ENCODE measurements at places on chromosomes 1 and 21.

DNA sequence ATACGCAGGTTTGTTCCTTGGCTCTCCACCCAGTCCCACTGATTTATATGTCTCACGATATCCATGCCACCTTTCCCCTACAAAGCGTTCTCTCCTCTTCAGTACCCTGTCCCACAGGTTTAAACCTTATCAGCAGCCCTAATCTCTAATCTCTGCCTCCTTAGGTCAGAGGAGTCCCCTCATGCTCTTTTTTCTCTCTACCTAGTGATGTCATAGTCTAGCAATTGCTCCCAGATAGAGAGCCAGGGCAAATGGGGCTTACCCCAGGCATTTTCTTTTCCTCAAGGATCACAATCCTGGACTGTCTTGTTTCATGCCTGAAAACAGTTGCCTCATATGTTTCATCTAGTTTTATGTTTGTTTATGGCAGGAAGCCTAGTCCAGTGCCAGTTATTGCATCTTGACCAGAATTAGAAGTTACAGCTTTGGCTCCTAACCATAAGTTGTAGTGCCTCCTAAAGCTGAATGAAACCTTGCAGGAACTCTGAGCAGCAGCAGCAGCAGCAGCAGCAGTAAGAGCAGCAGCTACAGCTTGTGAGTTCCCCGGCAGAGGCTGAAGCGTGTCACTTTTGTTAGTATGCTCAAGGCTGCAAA lies 26.7 kb upstream of the TP53BP2 start:
- no peak for DNase-seq

DNA sequence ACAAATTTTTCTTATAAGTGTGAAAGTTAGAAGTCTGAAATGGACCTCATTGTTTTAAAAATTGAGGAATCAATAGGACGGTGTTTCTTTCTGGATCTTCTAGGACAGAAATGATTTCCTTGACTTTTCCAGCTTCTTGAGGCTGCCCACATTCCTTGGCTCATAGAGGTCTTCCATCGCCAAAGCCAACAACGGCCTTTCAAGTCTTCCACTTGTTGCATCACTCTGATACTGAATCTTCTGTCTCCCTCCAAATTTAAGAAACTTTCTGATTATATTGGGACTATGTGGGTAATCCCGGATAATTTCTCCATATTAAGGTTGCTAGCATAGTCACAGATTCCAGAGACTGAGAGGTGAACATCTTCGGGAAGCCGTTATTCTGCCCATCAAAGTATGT lies 595.4 kb upstream of the ADAMTS5 start:
- no peak for DNase-seq

GRCh38 chr1:3485016-3485415 lies 30.6 kb downstream of the ARHGEF16 start:
- DNase-seq: no peak

GRCh38 chr1:16677552-16678431 lies 11.0 kb upstream of the RNU1-3 start:
- peak; percentile 83 for DNase-seq

DNA sequence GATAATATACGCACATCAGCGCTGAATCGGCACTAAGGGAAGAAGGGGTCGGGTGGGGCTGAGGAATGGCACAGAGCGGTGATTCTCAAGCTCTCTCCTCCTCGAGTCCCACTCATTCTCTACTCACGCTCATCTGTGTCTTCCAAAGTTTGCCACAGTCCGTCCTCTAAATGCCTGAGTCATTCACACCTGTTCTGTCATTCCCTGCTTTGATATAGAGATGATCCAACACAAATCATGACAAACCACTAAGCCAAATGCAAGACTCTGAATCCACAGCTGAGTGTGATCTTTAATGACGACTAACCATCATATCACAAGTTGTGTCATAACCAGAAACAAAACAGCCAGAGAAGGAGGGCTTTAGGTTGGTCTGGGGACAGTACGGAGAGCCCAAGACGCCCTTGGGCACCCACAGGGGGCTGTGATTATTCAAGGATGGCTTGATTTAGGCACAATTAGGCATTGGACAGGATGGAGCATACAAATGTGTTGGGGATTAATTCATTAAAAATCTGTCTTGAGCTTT lies 501.5 kb downstream of the KIF26B start:
- DNase-seq: peak; percentile 4

DNA sequence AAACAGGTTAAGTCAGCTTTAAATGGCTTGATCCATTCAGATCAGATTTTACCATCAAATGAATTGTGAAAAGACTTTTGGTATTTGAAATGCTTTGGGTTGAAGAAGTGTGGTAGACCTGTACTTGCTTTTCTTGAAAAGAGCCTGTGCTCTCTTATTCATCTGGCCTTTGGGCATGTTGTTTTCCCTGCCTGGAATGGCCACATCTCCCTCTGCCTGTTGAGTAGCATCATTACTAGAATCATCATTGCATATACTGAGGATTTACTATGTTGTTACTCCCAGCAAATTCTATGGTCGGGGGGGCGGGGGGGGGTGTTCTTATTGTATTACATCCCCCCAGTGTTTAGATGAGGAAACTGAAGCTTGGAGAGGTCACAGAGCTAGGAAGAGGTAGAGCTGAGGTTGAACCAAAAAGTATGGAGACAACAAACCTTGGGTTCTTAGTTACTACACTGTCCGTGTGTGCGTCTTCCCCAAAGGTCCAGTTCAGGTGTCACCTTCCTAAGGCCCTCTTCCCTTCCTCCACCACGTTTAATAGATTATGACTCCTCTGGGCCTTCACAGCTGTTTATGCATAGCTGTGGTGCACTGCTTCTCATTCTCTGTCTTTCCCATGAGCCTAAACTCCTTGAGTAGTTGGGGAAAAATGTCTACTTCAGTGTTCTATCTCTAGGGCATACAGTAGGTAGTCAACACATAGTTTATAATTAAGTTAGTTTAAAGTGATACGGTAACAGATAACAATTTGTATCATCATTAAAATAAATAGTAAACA lies 246.4 kb upstream of the HOOK1 start:
- no peak for DNase-seq

GRCh38 chr1:161197560-161198193 lies 1.2 kb downstream of the ADAMTS4 start:
- no peak for DNase-seq

GRCh38 chr1:153302308-153302707 lies 10.4 kb downstream of the PGLYRP3 start:
- DNase-seq: no peak

GRCh38 chr1:205711105-205712048 lies 31.1 kb upstream of the SLC45A3 start:
- DNase-seq: peak; percentile 84

DNA sequence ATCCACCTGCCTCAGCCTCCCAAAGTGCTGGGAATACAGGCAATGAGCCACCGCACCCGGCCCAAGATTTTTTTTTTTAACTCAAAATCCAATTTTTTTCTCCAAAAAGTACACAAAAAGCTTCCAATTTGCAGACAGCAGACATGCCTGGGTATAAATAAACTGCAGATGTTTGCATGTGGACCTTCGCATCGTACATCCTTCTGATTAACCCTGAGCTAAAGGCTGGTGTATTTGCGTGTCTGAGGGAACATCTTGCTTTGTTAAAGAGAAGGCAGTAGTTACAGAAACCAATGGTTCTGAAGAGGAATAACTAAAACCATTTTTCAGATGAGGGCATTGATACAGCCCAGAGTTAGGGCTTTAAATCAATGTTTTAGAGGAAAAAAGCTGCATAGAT lies 12.7 kb downstream of the BCAR3 start:
- DNase-seq: no peak

GRCh38 chr1:17372955-17373354 lies 959 bp downstream of the PADI6 start:
- DNase-seq: no peak

GRCh38 chr1:34353409-34353808 lies 176.7 kb downstream of the C1orf94 start:
- DNase-seq: no peak

GRCh38 chr1:1101503-1101902 lies 14.4 kb downstream of the C1orf159 start:
- DNase-seq: no peak

GRCh38 chr1:87299661-87300060 lies 29.0 kb upstream of the LMO4 start:
- DNase-seq: no peak

GRCh38 chr1:34292472-34292871 lies 115.8 kb downstream of the C1orf94 start:
- DNase-seq: no peak

- DNase-seq: no peak
Measured at GRCh38 chr1:23742670-23743286, 493 bp upstream of the ELOA start.

DNA sequence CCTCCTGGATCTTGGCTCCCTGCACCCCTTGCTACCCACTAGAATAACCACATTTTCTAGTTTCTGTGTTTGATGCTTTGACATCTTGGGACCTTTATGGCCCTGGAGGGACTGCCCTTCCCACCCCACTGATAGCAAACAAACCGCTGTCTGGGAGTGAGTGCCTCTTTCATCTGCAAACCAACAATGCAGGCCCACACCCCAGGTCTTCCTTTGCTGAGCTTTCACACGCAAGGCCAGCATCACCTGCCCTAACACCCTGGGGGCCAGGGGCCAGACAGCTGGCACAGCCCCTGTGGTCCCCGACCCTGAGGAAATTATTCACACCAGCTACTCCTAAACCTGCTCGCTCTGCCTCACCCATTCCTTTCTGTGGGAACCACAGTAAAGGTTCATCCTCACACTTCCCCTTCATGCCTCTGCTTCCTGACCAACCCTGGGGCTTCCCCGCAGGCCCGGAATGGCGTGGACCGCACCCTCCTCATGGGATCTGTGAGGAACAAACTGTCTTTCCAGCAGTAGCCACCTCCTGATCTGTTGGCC lies 15.4 kb downstream of the SLC2A7 start:
- no peak for DNase-seq

DNA sequence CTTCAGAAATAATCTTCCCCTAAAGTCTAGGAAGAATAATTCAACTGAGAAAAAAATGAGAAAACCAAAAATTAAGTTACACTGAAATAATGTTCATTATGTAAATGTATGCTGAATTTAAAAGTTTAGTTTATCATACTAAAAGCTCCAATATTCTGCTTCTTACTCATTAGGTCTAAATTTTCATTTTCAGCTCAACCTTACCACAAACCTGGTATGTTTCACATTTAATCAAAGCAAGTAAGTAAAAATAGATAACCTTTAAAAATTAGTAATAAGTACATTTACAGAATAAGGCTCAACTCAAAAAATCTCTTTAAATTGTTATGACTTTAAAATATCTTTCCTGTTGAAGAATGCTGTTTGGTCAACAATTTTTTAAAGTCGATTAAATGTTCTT lies 15.0 kb downstream of the BTG3 start:
- no peak for DNase-seq

DNA sequence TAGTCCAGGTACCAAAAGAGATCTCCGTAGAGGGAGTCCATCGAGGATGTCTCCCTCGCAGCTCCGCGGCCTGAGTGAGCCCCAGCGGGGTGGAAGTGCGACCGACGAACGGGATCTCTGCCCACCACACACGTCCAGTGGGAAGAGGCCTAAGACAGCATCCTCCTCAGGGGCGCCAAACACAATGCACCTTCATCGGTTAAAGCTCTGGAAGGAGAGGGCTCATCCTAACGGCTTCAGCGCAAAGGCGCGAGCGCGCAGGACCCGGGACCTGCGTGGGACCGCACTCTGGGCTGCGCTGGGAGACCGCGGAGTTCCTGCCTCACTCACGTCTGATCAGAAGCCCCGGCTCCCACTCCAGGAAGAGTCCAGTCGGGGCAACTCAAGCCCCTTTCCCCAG lies 7.6 kb downstream of the SLC25A24 start:
- DNase-seq: no peak

- DNase-seq: no peak
Measured at GRCh38 chr1:98723574-98723973, 62.1 kb downstream of the SNX7 start.

GRCh38 chr1:202143768-202144401 lies 652 bp downstream of the ARL8A start:
- DNase-seq: peak; percentile 78

GRCh38 chr1:156509424-156510034 lies 9.0 kb upstream of the MEF2D start:
- no peak for DNase-seq

GRCh38 chr21:25334046-25334730 lies 273.1 kb downstream of the MRPL39 start:
- DNase-seq: no peak

DNA sequence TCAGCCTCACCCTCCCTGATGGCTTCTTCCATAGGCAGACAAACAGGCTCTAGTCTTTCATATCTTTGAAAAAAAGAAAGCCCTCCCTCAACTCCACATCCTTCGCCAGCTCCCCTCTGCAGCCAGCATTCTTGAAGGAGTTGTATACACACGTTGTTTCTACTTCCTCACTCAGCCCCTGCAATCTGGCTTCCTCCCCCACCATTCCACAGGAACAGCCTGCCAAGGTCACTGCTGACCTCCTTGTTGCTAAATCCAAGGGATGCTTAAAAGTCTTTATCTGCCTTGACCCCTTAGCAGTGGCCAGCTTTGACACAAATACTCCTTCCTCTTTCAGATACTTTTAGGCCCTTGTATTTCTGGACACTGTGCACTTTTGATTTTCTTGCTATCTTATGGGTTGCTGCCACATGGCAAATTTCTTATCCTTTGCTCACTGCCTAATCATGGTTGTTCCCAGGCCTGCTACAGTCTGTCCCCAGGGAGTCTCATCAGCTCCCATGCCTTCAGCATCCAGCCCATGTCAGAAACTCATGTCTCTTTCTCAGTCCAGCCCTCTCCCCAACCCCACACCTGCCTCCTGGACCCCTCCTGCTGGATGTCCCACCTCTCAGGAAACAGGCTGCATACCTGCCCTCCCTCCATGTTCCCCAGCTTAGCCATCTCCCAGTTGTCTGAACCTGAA lies 8.3 kb downstream of the FAM229A start:
- DNase-seq: no peak

DNA sequence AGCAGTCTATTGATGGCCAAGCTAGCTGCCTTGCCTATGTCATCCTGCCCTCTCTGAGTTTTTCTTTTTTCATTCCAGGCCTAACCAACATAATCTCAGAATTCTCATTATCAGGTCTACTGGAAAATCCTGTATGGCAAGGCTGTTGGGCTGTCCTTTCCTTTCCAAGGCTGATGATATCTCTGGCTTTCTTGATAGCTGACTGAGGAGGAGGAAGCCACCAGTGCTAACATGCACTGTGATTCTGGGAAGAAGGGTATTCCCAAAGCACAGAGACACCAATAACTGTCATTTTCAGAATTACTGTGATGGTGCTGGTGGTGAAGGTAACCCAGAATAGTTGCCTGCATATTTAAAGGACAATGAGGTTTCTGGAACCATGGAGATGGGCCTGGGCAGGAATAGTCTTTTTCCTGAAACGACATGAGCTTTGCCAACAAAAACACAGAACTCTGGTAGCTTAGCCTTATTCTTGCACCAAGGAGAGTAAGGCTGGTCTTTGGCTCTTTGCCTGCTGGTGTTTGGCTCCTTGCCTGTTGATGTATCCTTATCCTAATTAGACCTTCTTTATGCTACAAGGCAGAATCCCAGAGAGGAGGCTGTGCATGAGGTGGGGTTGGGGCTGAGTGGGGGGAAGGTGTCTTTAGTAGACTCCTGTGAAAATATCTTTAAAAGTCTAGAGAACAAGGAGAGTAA lies 157.4 kb downstream of the TNFSF18 start:
- DNase-seq: no peak

- DNase-seq: no peak
Measured at GRCh38 chr21:43842742-43843141, 22.3 kb upstream of the AGPAT3 start.
